Inflammatory macrophage treated with lipopolysaccharide for 4 hours (primary cell): ENCODE measurements at places on chromosomes 4 and X.

- DNase-seq = no peak
Observed at GRCh38 chr4:104591510-104591911, 96.8 kb upstream of the CXXC4 start.

DNA sequence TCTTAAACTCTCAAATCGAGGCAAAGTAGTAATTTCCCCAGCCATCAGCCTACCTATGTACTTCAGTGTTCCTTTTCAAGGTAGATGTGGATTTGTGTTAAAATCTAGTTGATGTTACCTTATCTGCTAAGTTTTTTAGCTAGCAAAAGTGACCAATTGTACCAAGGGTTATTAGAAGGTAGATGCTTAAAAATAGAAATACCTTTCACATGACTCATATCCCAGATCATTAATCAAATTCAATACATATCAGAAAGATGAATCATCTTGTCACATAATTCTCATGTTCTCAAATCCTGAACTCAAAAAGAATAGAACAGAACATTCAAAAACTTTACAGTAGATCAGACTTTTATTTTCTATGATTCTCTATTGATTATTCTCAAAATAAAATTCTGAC is 3.5 kb downstream of the ENAM start:
- no peak for DNase-seq

DNA sequence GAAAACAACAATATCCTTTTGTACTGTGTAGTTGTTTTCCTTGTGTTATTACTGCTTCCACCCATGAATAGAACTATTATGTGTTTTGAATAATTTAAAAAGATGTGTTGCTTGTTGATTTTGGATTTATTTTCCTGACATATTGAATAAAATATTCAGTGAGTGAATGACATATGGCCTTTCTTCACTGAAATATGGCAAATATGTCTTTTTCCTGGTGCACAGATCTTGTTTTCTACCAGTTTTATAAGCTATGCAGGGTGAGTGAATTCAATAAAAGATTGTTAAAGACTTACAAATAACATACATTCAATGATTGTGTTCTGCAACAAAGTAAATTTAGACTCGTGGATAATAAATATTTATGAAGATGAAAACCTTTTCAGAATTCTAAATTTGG is 1216.3 kb upstream of the ADGRL3 start:
- DNase-seq = no peak

DNA sequence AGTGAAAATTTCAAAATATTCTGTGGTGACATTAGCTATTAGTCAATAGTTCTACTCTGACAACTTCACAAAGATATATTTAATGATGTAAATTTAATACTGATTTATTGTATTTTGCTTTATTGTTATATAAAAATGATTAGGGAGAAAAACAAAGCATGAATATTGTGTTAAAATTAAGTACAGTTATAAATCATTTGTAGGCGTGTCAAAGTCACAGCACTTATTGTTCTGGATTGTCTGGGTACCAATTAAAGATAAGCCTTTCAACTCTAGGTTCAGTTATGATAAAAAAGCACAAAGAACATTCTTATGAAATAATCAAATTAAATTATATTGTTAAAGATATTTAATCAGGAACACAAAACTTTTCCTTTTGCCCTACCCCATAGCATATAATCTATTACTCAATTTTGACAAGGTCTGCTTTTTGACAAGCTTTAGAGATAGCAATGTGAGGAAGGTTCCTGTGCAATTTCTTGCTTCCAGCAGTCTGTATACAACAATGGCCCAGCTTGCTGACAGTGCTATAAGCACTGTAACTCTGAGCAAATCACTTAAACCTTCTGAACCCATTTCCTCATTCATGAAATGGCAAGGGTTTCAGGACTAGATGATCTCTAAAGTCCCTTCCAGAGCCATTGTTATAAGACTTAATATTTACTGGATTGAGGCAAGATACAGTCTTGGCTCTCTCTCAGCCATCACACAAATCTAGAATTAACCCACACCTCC is 910.3 kb upstream of the LCORL start:
- no peak for DNase-seq

- DNase-seq = no peak
Observed at GRCh38 chrX:131955099-131955777, 67.9 kb upstream of the STK26 start.

GRCh38 chrX:13748486-13748885 is 13.9 kb downstream of the OFD1 start:
- no peak for DNase-seq

DNA sequence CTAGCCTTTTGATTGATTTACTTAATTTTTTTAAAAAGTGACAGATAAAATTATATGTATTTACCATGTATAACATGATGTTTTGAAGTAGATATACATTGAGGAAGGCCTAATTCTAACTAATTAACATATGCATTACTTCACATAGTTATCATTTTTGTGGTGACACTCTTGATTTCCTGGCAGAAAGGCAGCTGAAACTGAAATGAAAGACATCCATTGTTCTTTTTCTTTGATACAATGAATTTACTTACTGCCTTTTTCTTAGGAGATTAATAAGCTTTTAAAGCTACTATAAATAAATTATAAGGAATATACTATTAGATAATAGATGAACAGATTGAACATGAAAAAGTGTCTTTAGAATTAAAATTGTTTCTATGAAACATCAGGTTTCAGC is 26.7 kb downstream of the ANKRD50 start:
- DNase-seq = no peak

DNA sequence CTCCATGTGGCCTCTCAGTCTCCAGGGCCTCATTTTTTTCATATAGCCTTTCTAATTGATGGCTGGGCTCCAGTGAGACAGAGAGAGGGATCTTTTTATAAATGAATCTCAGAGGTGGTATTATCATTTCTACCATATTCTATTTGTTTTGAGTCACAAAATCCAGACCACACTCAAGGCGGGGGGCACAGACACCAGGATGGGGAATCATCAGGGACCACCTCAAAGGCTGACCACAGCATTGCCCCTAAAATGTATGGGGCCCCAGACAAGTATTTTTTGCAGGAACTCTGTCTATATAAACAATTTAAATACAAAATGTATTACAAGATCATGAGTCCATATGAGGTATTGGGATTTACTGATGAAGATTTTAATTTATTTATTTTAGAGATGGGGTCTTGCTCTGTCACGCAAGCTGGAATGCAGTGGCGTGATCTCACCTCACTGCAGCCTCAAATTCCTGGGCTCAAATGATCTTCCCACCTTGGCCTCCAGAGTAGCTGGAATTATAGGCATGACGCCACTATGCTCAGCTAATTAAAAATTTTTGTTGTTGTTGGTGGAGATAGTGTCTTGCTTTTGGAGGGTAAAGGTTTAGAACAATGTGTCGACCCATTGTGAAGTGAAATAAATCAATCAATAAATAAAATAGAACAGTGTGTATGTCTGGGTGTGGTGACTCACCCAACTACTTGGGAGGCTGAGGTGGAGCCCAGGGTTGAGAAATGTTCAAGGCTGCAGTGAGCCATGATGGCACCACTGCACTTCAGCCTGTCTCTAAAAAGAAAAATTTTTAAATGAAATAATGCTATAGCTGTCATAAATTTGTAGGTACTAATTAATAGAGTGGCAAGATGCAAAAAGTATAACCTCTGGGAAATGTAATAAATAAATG is 29.4 kb downstream of the WDR13 start:
- peak; percentile 26 for DNase-seq

GRCh38 chrX:25011589-25012432 is 4.0 kb downstream of the ARX start:
- no peak for DNase-seq

DNA sequence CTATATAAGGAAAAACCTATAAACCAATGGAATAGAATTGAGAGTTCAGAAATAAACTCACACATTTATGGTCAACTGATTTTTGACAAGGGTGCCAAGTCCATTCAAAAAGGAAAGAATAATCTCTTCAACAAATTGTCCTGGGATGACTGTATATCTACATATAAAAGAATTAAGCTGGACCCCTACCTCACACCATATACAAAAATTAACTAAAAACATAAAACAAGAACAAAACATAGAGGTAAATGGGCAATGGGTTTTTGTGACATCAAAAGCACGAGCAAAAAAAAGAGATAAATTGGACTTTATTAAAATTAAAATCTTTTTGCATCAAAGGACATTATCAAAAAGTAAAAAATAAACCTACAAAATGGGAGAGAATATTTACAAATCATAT is 15.5 kb upstream of the EXOC1 start:
- DNase-seq = no peak

GRCh38 chr4:53763813-53764597 is 172.7 kb upstream of the LNX1 start:
- DNase-seq = no peak

DNA sequence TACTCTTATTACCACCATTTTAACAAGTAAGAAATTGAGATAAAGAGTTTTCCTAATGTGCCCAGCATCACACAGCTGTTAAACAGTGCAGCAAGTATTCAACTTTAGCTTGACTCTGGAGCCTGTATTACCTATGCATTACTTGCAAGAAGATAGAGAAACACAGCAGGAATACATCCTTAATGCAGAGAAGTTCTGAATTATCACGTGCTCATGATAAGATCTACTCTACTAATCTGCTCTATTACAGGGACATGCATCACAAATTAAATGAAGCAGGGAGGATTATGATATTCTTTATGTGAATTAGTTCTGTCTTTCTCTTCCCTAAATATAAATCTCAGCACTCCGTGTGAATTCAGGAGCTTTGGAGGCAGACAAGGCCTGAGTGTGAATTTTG is 39.0 kb upstream of the PDGFC start:
- no peak for DNase-seq

- DNase-seq = peak; percentile 92
Observed at GRCh38 chr4:105469736-105470135, 4.1 kb downstream of the PPA2 start.

DNA sequence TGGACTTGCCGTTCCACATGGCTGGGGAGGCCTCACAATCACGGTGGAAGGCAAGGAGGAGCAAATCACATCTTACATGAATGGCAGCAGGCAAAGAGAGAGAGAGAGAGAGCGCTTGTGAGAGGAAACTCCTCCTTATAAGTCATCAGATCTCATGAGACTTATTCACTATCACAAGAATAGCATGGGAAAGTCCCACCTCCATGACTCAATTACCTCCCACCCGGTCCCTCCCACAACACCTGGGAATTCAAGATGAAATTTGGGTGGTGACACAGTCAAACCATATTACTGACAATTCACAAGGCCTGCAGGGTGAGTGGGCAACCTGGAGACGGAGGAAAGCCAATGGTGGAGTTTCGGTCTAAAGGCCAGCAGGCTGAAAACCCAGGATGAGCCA is 394.3 kb upstream of the TRAM1L1 start:
- peak; percentile 3 for DNase-seq

DNA sequence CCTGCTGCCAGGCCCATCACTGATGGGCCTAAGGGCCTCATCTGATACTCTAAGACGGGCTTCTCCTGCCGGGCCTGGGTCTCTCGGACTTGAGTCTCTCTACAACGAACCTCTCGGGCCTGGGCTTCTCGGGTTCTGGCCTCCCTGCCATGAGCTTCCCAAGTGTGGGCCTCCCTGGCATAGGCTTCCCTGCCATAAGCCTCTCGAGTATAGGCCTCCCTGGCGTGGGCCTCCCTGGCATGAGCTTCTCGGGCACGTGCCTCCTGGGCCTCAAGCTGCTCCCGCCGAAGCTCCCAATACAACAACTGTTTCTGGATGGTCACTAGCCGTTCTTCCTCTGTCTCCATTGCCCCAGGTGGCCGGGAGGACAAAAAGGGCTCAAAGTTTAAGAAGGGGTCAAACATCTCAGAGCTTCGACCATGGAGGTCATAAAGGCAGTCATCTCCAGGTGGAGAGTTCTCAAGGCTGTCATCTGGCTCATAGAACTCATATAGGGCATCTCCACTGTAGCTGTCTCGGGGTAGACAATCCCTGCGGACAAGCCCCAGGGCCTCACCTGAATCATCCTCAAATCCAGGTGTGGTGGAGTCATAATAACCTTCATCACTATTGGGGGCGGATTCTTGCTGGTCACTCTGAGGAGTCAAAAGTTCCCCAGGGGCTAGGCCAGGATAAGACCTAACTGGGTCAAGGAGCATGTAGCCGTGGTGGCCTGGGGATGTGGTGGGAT is 14.1 kb downstream of the AMER1 start:
- DNase-seq = no peak

DNA sequence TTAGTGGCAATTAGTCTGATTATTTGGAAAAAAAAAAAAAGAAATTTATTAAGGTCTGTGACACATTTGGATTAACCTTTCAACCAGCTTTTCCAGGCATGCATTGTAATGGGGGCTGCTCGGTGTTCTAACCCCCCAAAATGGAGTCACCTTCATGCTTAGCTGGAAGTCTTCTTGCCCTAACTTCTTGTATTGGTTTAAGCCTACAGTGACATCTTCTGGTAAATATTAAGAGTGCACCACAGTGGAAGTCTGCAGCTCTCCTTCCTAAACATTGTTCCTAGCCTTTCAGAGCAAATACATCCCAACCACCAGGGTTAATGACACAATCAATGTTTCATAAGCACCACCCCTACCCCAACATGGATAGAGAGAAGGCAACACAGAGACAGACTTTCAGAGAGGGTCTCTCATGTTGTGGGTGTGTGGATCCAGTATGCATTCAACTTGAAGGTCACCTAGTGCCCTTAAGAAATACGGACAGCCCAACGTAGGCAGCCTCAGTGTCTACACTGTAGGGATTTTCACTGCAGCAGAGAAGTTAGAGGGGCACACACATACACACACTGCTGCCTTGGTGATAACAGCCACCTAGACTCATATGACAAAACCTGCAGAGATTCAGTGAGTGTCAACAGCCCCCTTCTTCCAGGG is 142.9 kb upstream of the MBNL3 start:
- peak; percentile 16 for DNase-seq
